ENCODE measurements at places on chromosomes 4 and X.

DNA sequence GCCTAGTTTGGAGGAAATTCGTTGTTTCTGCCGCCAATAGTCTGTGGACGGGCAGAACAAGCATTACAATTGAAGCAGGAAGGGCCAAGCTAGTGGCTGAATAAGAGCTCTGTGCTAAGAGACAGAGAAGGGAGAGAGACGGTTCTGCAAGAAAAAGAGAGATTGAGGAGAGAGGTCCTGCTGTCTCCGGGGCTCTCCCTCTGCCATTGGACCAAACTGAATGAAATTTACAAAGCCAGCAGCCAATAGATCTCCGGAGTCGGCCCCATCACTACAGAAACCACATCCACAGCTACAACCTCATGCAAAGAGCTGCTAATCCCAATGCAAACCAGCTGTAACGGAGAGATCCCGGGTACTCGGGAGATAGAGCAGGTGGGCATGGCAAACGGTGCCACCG lies at the start of gene NLGN4X:
Gene NLGN4X, minus strand, starts transcription at position 148 of the 400 bp plus-strand sequence. CDS start 77,401 bp downstream, outside the sequence.
- DNase-seq: no peak

- DNase-seq: no peak
Measured at GRCh38 chr4:3342182-3342854, 49.5 kb downstream of the RGS12 start.

GRCh38 chr4:26342328-26343037 lies 21.7 kb downstream of the RBPJ start:
- DNase-seq: no peak

DNA sequence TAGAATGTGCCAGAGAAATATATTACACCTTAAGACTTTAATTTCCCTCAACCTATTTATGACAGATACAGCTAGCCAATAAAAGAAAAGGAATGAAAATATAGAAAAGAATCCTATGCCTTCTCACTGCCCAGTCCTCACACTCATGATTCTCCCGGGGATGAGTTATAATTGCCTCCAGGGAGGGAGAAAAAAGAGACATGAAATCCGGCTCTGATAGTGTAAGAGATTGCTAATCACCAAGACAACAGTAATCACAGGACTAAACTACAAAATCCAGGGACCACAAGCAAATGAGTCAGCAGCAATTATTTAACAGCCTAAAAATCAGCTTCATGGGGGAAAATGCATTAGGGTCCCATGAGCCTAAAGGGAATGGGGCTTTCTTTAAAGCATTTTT lies 95.9 kb upstream of the DUSP21 start:
- DNase-seq: no peak

- DNase-seq: no peak
Measured at GRCh38 chrX:71912156-71912555, 1.5 kb downstream of the NHSL2 start.

GRCh38 chr4:42910459-42910858 lies 17.9 kb downstream of the GRXCR1 start:
- DNase-seq: no peak

GRCh38 chr4:7263166-7263565 lies 70.8 kb downstream of the SORCS2 start:
- DNase-seq: no peak

GRCh38 chr4:8847331-8847730 lies 24.3 kb downstream of the HMX1 start:
- no peak for DNase-seq

GRCh38 chr4:156692016-156692415 lies 279.6 kb downstream of the PDGFC start:
- DNase-seq: no peak

Measured in activated T-helper 9 cell treated with anti-CD3 and anti-CD28 coated beads, Interleukin-2, amount 50 U/mL, for 16 hours (primary cell).